ENCODE measurements at places on chromosomes 6 and 20. TPM values are rescaled to one million over a fixed set of nuclear protein-coding genes. Genes with fewer than 3 reads are reported as not detected.

The LINC00237 gene
- total RNA-seq, result not detected

The KCNQ5 gene
- total RNA-seq, result 1.5 TPM

The UBD gene
- total RNA-seq, result not detected

- DNase-seq, result no peak
Observed at GRCh38 chr20:24863356-24863755, 85.7 kb upstream of the CST7 start.

DNA sequence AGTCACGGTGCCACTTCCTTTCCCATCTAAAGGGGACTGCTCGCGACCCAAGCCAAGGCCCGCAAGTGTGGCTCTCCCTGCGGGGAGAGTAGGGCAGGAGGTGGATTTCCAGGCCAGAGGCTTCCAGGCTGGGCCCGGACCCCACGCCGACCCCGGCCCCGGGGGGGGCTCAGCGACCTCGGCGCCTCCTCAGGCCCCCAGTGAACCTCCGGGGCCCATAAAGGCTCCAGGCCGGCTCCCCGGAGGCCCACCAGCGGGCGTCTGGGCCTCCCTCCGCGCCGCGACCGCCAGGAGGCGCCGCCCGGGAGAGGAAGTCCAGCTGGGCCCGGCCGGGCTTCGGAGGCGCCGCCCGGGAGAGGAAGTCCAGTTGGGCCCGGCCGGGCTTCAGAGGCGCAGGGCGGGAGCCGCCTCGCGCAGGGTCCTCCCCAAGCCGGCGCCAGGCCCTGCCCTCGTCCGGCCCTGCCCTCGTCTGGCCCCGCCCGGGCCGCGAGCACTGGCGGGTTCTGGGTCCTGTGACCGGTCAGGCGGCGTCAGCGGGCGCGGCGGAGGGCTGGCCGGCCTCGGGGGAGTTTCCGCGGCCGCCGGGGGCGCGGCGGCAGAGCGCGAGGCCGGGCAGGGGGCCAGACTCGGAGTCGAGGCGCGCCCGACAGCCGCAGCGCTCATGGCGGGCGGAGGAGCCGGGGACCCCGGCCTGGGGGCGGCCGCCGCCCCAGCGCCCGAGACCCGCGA lies at the start of gene RAB32:
Gene RAB32 (plus strand): TSS at position 623 of the 729 bp plus-strand sequence. CDS start 39 bp downstream, at position 662.
- DNase-seq, result peak; percentile 86

DNA sequence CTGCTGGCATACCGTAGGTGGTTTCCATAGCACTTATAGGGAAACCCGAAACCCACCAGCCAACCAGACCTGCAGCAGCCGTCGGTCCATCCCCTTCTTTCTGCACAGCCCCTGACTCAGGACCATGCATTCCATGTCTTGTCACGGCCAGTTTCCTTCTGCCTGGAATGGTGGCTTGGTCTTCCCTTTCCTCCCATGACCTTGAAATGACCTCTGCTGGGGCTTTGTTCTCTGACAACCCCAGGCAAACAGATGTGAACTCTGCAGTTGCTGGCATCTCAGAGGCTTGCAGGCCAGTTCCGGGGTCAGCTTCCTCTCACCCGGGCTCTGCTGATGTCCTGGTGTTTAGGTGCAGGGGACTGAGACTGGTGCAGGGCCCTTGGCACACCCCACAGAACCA lies 250.8 kb downstream of the SMOC2 start:
- DNase-seq, result no peak

DNA sequence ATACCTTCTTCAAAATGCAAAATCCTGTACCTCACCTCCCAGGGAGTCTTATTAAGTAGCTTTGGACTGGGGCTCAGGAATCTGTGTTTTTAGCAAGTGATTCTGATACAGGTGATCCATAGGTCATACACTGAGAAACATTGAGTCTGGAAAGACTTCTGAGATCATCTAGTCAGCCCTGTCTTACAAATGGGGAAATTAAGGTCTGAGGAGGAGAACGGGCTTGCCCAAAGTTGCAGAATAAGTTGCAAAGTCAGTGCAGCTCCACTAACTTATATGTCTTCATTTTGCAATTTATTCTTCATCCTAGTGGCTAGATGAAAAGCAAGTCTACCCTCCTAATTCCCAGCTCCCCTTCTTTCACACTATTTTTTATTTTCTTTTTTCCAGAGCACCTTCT lies 28.9 kb downstream of the KCNS1 start:
- no peak for DNase-seq

- DNase-seq, result no peak
Observed at GRCh38 chr6:116364321-116364720, 6.4 kb upstream of the DSE start.

DNA sequence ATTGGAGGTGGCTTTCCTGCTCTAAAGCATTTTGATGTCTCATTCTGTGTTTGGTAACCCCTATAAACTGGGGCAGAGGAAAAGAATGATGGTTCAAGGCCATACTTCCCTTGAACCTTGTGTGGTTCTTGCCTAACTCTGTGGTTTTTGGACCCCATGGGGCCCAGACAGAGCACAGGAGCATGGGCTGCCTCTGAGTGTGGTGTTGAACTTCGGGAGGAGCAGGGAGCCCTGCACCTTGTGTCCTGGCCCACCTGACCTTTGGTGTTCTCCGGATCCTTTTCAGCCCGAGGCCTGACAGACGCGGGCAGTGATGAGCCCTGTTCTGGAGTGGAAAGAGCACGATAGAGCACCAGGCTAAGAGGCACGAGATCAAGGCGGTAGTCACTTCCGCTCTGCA lies 18.8 kb downstream of the TMEM74B start:
- DNase-seq, result no peak

- DNase-seq, result no peak
Observed at GRCh38 chr6:72820153-72820552, 198.3 kb downstream of the KCNQ5 start.

DNA sequence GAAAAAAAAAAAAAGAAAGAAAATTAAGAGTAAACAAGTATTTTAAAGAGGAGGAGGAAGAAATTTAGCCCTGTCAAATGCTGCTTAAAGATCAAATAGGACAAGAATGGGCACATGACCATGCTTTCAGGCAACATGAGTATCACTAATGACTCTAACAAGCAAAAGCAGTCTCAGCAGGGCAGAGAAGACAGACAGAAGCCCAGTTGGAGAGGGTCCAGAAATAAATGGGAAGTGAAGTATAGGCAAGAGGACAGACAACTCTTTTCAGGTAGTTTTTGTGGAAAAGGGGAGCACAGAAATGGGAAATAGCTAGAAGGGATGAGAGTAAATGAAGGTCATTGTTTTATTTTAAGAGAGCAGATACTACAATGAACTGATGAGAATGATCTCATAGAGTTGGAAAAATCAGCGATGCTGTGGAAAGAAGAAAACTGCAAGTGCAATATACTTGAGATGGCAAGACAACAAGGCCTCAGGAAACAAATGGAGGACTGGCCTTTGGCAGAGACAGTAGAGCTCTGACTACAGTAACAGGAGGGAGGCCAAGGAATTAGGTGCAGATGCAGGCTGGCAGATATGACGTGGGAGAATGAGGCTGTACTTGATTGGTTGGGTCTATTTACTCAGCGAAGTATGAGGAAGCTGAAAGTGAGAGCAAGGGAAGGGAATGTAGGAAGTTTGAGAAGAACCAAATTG lies 40.3 kb downstream of the KIF6 start:
- no peak for DNase-seq

DNA sequence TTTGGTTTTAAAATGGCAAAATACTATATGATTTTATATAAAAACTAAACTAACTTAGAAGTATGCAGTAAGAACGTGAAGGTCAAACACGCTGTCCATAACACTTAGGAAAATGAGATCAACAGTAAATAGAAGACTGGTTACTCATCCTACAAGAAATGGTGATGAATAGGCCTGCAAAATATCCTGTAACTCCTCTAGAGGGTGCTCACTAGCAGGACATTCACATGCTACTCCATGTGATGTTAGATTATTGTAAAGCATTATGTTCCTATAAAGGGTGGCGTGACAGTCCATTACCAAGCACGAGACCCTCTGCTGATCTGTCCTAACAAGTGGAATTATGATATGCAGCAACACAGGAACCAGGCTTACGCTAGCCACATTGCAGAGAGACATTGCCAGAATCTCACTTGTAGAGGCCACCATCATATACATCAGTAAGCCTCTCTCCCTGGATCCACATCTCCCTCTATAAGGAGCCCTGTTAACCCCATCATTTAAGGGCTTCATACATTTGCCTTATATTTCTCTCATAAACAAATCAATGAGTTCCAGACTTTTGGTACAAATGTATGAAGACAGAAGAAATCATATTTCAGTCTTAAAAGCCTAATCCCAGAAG lies 18.0 kb upstream of the DEFB129 start:
- no peak for DNase-seq
